ENCODE measurements at places on chromosomes 2 and 18. TPM values are rescaled to one million over a fixed set of nuclear protein-coding genes. Genes with fewer than 3 reads are reported as not detected.

- peak; percentile 13 for DNase-seq
Observed at GRCh38 chr2:217822296-217823252, 180.2 kb downstream of the TNS1 start.

DNA sequence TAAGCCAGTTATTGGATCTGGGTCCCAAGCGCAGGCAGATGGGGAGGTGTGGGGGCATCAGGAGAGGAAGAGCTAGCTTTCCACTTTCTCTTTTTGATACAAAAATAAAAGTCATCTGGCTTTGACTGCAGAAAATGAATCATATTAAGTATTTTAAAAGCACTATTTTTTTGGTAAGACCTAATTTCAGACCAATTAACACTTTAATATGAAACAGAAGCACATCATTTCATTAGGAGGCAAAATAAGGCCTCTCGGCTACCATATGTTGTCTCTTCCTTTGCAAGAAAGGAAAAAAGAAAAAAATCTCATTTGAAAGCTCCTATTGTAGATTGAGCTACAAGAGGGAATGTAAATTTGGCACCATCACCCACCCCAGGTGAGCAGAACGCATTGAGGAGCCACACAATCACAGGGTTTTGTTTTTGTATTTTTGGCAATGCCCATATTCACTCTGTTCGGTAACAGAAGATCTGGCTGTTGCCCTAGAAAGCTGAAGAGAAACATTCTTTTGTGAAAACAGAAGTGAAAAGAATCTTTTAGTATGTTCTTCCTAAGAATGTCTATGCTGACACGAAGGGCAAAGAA is 390.7 kb upstream of the ETAA1 start:
- no peak for DNase-seq

Gene PDE1A
- total RNA-seq, result 0.30 TPM

DNA sequence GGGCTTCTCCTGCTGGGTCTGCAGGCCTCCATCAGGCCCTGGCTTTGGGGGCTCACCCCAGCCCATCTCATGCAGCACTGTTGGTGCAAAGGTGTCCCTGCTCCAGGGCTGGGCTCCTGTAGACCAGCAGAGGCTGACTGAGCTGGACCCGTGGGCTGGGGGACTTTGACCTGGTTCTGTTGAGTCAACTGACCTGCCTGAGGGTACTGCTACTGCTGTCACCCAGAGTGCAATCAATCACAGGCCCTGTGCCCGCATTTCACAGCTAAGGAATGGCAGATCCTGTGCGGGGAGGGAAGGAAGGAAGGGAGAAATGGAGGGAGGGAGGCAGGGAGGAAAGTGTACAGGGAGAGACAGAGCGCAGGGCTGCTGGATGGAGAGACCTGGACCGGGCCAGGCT is 136.8 kb downstream of the TPO start:
- no peak for DNase-seq

- no peak for DNase-seq
Observed at GRCh38 chr2:111958901-111959300, 60.5 kb downstream of the MERTK start.

Gene HTR2B
- not detected for total RNA-seq

DNA sequence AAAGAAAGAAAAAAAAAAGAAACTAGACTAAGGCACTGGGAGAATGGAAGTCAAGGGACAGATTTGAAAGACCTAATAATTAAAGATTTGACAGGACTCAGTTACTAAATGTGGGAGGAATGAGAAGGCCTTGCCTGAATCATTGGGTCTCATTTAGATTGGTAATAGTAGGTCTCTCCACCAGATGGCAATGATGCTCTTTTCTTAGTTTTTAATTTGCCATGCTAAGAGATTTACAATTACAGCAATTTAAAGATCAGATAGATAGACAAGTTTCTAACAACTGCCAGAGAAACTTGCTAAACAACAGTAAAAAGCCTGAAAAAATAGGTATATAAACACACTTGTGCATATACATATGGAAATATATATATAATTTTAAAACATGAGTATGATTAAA is 153.0 kb downstream of the TMEM247 start:
- no peak for DNase-seq

Gene MALL
- 32.4 TPM for total RNA-seq

DNA sequence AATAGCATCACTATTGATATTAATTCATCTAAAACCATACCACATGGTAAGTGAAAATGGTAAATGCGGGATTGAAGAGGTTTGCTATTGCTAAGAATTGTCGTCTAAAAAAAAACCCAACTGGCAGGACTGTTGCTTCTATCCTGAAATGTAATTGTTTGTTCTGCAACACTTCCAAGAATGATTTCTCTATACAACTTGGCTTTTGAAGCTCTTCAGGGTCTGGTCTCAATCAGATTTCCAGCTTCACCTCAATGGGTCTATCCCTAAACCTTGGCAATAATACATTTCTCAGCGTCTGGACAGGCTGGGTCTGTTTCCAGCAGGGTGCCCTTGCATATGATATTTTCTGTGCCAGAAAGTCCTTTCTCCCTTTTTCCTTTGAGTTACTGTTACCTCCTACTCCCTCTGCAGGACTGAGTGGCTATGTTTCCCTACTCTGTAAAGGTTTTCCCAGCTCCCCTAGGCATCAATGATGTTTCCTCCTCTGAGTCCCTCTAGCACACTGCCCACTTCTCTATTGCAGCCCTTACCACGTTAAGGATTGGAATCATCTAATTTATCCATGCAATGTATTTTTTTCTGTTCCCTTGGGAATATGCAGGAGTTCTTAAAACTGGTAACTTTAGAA is 118.2 kb upstream of the REV1 start:
- DNase-seq, result no peak

Gene PROC
- total RNA-seq, result 5.8 TPM

DNA sequence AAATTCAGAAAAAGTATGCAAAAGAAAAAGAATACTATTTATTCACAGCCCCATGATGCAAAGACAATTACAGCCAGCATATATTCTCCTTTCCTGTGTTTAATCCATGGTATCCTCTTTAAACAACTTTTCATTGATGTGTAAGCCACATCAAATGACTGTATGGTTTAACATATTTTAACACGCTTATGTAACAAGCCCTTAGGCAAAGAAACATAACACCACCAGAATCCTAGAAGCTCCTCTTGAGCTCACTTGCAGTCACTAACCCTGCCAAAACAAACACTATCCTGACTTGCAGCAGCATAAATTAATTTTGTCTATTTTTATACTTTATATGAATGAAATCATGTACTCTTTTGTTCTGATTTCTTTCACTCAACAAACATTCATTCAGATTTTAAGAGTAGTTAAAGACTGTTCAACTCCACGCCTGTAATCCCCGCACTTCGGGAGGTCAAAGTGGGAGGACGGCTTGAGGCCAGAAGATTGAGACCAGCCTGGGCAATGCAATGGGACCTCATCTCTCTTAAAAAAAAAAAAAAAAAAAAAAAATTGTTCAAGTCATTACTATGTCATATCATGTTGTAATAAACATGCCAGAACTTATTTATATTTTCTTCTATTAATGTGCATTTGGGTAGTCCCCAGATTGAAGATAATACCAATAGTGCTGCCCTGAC is 226.3 kb downstream of the NBAS start:
- DNase-seq, result no peak

DNA sequence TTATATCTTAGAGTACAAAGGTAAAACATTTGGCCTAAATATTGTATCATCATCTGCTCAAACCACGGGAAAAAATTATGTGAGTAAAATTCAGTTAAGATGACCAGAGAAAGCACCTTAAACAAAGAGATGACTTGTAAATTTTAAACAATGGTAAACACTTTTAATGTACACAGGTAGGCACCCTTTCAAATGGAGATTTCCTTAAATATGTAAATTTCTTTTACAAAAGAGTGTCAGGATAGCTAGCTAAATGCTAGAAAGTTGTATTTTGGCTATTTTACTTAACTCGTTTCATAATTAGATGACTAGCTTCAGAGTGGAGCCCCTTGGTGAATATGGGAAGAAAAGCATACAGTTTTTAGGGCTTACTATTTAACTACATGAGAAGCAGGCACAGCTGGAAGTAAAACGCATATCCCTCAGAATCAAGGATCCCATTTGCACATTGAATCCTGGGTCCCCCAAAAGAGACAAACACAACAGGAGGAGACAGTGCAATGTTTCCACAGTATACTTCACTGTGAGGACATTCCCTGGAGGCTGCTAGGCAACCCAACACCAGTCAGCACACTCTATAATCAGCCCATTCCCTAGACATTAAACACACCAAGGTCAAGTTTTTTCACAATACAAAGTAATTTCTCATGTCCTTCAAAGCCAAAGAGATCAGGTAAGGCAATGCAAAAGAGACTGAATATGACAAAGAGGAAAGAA is 1154.4 kb downstream of the DPP10 start:
- no peak for DNase-seq

Gene GALNT3
- total RNA-seq, result 33.1 TPM

Gene CXCR1
- total RNA-seq, result not detected

Gene ACTG2
- total RNA-seq, result not detected
